Caki2 (cell line): ENCODE measurements at places on chromosomes 5 and 9. TPM values are rescaled to one million over a fixed set of nuclear protein-coding genes. Genes with fewer than 3 reads are reported as not detected.

The IRF1 gene
- total RNA-seq = 12.2 and 19.7 TPM in 2 replicates

The ZNF366 gene
- total RNA-seq = not detected in 2 replicates

The SPATA6L gene
- 0.20 and 4.4 TPM in 2 replicates for total RNA-seq

The BNIP1 gene
- 25.2 and 30.4 TPM in 2 replicates for total RNA-seq

GRCh38 chr5:172438319-172438668, 16.0 kb downstream of the SH3PXD2B start:
- DNase-seq = no peak

DNA sequence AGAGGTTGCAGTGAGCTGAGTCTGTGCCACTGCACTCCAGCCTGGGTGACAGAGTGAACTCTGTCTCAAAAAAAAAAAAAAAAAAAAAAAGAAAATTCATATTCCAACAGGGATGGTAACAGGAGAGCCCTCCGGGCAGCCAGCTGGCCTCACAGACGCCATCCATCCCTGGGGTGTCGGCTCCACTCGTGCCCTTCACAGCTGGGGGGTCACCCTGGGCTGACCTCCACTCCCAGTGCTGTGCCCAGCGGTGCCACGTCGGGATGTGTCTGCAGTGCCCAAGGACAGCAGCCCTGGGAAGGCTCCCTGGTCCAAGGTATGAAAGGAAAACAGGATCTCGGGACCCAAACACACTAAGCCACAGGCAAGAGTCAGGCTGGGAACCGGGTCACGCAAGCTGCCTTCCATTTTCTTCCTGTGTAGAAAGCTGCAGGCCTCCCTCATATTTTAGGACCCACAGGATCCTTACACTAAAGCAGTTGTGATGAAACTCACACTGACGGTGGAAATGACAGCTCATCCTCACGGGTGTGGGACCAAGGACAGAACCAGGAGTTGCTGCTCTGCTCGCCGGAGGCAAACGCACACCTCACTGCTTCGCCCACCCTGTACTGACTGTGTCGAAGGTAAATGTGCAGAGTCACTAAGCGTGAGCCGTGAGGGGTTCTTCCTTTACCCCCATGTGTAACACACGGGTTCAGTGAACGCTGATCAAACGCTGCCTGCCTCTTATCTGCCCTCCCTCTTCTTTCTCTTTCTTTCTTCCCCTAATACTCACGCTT, 5.3 kb downstream of the SLC12A7 start:
- DNase-seq = no peak

- no peak for DNase-seq
These were observed 79.6 kb upstream of the MAST4 start for GRCh38 chr5:66516550-66516949.
